ENCODE measurements at places on chromosomes 4 and X. TPM values are rescaled to one million over a fixed set of nuclear protein-coding genes. Genes with fewer than 3 reads are reported as not detected.

The REELD1 gene
- total RNA-seq: 1.3 TPM

The FOXP3 gene
- total RNA-seq: not detected

GRCh38 chrX:82163701-82164100 lies 961.8 kb downstream of the SH3BGRL start:
- DNase-seq: no peak

- no peak for DNase-seq
Observed at GRCh38 chr4:124090021-124090420, 622.5 kb downstream of the ANKRD50 start.

All from breast epithelium (tissue), 4 donors.